ENCODE measurements at places on chromosomes 7 and 10.

DNA sequence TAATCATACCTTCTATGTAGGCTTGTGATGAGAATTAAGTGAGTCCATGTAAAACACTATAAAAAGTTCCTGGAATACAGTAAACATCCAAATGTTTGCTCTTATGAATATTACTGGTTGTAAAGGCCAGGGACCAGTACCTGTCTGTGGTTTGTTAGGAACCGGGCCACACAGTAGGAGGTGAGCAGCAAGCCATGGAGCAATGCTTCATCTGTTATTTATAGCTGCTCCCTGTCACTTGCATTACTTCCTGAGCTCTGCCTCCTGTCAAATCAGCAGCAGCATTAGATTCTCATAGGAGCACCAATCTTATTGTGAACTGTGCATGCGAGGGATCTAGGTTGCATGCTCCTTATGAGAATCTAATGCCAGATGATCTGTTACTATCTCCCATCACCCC, 662.0 kb upstream of the ANKRD30A start:
- DNase-seq, result no peak

DNA sequence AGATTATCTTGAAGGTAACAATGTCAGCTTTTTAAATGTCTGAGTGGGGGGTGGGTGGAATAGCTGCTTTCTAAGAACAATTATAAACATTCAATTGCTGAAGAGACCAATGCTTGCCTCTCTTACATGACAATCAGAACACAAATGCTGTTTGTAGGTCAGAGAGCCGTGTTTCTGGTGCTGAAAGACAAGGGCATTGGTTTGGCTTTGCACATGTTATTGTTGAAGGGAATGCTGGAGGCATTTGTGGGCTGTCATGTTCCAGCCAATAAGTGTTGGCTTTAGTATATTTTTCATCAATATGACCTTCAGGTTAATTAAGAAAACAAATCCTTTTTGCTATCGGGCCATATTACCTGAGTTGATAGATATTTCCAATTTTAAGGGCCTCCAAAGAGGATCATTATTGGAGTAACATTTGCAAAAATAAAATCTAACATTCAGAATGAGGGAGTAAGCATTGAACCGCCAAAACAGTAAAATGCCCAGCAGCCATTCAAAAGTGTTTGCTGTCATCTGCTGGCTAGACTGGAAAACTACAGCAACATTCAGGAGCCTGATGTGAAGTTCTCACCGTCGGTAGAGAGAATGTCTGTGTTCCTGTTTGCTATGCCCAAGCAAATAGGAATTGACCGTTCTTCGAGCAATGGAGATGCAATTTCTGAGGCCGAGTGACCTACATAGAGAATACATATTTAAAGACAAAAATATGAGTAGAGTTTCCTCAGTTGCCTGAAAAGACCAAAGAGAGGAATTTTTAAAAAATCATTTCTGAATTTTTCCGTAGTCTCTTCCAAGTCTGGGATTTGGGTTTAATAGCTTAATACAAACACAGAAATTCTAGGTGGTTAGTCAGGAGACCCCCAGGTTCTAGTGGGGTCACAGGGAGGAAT, 118.9 kb downstream of the APBB1IP start:
- DNase-seq, result peak; percentile 47

DNA sequence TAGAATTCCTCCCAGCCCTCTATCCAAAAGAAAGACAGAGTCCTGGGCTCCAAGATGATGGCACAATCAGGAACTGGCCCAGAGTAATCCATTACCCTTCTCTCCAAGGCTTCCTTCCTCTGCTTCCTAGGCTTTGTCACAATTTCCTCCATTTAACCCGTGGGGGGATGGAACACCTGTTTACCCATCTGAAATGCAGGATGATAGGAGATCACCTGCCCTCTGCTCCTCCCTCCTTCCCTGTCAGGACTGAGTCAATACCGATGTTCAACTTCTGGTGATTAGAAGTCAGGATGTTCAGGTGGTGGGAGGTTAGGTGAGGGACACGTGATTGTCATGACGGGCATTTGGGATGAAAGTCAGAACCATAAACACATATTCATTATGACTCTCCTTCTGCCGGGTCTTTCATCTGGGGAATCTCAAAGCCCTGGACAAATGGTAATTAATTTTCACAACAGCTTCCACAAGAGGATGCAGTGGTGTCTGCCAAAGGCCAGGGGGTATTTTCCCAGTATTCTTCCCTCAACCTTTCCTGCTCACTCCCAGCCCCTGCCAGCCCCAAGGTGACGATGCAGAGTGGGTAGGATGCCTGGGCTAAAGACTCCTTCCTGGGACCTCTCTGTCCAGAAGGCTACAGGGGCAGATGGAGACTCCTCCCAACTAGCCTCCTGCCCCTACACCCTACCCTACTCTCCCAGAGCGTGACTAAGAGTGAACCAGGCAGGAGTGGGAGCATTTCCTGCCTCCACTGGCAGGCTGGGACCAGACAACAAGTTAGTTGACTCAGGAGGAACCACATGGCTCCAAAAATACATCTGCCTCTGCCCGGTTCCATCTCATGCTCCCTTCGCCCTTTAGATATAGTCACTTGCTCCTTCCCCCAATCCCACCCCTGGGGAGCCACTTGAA, 27.9 kb downstream of the DUSP5 start:
- DNase-seq, result peak; percentile 85

GRCh38 chr10:79436850-79437103, 8.6 kb downstream of the ZCCHC24 start:
- DNase-seq, result no peak

DNA sequence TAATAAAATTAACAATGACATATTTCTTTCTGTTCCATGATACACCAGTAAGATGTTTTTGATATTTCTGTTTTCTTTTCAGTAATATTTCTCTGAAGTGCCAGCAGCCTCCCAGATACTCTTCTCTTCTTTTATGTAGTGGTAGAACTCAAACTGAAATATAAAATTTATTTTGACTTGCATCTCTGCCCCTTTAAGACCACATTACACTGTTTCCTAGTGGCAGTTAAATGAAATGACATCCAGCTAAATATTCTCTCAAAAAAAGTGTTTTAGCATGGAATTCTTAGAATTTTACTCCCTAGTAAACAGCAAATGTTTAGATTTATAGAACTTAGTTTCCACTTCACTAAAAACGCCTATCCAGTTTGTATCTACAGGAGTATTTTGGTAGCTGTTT, 237.2 kb upstream of the MTPN start:
- DNase-seq, result no peak

DNA sequence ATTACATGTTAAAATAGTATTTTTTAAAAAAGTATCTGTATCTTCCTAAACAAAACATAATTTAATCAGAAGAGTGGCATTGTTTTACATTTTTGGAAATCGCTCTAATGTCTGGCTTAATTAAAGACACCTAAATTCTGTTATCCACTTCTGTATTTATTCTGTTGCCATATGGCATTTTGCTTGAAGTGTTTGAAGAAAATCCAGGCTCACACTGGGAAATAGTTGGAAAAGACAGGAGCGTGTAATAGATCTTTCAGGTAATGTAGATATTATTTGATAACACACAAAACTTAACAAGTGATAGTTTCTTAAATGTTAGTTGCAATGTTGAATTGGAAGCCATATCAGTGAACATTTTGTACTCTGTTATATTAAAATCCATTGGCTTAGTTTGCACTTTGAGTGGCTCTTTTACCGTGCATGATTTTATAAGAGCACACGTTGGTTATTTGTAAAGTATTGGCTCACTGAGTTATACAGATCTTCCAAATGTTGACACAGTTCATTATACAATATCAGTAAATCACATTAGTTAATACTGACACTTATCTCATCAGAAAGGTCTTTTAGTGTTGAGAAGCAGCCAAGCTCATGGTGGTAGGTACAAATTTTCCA, 128.4 kb upstream of the NPVF start:
- DNase-seq, result no peak

- DNase-seq, result no peak
These were observed 57.5 kb downstream of the MDFIC start for GRCh38 chr7:114979388-114979787.

GRCh38 chr7:39221901-39222300, 244.2 kb downstream of the POU6F2 start:
- DNase-seq, result no peak

GRCh38 chr7:46448478-46448877, 527.4 kb upstream of the IGFBP3 start:
- no peak for DNase-seq

DNA sequence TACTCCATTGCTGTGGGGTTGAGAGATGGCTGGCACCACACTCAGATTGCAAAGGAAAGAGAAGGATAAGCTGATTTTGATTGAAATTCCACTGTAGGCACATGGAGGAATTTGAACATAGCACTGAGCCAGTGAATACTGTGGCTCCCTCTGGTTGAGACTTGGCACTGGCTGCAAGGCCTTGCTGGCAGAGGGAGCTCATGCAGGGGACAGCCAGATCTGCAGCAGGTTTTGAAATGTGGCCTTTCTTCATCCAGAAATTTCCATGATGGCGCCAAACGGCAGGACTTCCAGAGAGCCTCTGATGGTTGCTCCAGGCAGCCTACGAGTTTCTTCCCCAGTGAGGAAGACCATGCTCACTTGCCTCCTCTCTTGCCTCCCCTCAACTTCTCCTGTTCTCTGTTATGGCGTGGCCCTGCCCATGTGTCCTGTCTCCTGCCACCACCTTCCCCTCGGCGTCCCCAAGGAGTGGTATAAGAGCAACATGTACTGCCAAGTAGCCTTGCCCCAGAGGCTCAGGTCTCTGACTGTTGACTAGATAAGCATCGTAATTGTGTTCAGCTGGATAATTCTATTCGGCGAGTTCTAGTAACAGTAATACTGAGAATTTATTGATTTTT, 265.6 kb downstream of the CCDC3 start:
- no peak for DNase-seq

DNA sequence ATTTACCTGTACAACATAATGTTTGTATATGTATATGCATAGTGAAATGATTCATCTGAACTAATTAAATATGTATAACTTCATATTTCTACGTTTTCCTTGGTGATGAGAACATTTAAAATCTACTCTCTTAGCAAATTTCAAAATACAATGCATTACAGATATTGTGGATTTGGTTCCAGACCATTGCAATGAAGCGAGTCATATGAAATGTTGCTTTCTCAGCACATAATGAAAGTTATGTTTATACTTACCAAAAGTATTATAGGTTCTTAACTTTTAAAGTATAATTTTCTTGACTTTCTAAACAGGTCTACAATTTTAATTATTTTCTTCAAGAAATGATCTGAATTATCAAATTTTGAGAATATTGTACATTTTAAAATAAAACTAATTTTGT, 189.2 kb downstream of the CSTF2T start:
- peak; percentile 43 for DNase-seq

- no peak for DNase-seq
These were observed 97.7 kb downstream of the CREB5 start for GRCh38 chr7:28510026-28510369.

- DNase-seq, result no peak
These were observed 37.0 kb downstream of the RBM20 start for GRCh38 chr10:110681023-110681681.

GRCh38 chr7:20958572-20958971, 171.9 kb upstream of the SP8 start:
- DNase-seq, result no peak

DNA sequence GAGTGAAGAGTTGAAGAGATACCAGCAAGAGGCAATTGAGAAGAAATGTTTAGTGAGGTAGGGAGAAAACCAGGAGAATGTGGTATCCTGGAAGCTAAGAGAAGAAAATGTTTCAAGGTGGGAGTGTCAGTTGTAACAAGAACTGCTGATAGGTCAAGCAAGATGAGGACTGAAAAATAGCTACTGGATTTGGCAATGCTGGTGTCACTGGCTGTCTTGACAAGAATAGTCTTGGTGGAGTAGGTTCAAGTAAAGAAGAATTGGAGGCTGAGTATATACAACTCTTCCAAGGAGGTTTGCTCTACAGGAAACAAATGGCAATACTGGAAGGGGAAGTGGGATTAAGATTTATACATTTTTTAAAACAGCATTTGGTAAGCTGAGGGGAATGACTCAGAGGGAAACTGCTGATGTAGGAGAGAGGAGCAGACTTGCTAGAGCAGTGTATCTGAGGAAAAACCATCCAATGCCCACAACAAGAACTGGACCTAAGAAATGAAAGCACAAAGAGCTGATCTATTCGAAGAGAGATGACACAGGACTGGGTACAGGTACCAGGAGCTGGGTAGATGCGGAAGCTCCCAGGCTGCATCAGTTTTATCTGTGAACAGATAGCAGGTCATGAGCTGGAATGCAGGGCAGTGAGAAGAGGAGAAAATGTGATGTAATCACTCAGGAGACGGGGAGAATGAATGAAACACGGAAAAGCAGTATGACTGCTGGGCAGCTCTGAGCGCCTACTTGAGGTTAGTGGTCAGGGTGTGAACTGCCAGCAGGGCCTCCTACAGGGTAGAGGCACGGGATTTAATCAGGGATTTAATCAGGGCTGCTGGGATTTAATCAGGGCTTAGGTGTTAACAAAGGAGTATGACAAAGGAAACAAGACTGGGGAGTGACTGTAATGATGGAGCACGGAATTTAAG, 34.5 kb downstream of the FAM25A start:
- DNase-seq, result peak; percentile 43

DNA sequence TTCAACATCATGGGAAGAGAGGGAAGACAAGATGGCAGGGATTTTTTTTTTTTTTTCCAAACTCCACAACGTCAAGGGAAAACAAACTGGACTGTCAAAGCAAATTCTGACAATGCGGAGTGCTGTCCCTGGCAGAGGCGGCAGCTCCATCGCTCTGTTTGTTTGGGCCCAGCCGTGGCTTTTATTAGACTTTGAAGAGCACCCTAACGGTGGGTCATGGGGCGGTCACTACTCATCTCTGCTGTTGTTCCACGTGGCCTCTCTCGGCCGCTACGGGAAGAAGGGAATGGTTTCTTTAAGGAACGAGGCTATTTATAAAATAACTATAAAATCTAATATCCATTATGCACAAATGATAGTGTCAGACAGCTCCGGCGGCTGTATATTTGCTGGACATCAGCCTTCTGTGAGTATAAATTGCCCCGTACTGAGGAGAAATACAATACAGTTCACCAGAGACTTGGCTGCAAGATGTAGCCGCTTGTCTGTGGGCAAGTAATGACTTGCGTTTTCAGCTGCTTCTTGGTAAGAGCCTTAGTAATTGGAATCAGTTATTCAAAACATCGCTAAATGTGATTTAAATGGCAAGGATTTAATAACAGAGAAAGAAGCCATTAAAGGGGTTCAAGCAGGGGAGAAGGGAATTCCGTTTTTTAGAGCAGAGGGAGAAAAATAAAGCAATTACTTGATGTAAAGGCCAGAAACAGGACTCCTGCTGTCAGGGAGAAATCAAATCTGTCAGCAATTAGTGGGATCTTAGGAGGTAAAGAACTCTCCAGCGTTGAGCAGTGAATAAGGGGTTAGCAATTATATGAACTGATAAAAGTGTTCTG, 61.7 kb upstream of the RAB11FIP2 start:
- no peak for DNase-seq

DNA sequence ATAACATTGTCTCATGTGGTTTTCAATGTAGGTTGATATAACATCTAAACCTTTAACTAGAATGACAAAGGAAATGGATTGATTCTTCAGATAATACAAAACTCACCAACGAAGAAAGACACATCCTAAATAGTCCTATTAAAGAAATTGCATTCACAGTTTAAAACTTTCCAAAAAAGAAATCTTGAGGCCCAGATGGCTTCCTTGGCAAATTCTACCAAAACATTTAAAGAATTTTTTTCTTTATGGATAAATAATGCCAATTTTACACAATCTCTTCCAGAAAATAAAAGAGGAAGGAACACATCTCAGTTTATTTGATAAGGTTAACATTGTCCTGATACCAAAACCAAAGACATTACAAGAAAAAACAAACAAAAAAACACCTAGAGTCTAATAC, 349.5 kb downstream of the CALN1 start:
- DNase-seq, result no peak
